ENCODE measurements at places on chromosomes 4 and X.

GRCh38 chr4:25783943-25784342, 78.8 kb downstream of the SEL1L3 start:
- DNase-seq, result peak; percentile 30

DNA sequence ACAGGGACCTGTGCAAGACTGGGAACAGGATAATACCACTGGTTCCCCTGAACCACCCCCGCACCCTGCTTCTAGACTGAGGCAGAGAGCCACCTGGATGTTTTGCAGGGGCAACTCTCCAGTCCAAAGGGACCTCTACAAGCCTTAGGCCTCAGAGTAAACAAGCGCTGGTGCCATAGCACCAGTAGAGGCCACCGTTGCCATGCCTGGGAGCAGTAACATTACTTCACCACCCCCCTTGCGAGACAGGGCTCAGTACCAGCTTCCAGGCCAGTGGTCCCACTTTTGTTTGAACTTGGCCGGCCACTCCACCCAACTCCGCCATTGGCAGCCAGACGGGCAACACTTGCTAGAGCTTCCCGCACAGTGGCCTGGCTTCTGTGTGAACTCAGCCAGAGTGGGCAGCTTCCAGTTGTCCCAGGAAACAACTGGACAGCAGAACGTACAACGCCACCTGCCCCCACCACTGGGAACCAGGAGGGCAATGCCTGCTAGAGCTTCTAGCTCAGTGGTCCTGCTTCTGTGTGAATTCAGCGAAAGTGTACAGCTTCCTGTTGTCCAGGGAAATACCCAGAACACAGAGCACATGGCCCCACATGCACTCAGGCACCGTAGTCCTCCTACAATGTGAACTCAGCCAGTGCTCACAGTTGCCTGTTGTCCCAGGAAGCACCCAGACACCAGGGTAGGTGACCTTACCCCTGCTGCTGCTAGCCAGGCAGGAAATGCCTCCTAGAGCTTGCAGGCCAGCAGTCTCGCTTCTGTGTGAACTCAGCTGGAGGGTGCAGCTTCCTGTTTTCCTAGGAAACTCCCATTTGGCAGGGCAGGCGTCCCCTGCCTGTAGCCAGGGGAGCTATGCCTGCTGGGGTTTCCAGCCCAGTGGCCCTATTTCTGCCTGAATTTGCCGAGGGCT, 39.9 kb upstream of the PCDH19 start:
- DNase-seq, result peak; percentile 45

- no peak for DNase-seq
Measured at GRCh38 chrX:4253092-4253491, 539.6 kb upstream of the PRKX start.

DNA sequence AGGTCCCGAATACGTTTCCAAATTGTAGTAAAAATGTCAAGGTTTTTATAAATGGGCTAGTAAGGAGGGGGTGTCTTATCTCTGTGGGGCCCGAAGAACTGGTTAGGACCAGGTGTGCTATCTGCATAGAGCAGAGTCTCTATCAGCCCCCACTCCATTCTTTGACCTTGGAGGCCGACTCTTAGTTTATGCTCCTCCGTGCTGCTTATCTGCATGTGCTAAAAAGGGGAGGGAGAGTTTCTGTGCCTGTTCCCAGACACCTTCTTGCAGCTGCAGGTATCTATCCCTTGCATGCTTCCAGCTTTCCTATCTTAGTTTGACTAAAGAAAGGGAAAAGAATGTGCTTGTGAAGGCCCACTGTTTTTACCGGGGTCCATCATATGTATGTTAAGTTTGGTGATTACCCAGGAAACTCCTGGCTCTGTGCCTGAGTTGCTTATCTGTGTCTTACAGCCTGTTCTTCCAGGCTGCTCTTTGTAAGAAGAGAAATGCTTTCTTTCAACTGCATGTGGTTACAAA, 28.6 kb upstream of the NAF1 start:
- no peak for DNase-seq

DNA sequence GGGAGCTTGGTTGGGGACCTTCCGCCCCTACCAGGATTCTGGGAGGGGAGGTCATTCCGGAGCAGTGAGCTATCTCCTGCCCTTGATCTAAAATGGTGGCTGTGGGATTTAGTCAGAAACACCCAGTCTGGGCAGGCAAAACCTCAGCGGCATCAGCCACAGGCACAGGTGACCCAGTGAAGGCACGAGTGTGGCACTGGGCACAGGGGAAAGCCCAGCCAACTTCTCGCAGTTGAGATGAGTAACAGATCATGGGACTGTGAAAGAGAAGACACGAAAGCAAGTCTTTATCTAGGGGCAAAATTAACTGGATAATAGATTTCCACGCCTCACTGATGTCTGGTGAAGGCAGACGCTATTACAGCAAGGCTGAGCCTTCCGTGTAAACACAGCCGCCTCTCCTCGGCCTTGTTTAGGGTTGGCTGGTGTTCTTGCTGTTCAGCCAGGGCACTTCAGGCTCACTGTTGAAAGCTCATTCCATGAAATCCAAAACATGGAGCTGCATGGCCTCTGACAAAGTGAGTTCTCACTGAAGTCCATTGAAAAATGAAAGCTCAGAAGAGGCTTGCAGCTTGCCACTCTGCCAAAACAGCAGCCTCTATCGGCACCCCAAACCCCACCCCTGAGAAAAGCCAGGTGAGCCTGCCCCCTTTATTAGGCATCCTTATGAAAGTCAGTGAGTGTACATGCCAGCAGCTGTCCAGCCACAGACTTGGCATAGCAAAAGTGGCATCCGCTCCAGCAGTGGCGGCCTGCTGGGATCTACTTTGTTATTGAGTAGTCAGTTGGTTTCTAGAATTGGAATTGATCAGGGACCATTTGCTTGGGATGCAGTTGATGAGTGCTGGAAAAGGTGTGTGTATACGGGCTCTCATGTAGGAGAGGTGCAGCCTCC, 102.3 kb upstream of the MTM1 start:
- DNase-seq, result no peak

DNA sequence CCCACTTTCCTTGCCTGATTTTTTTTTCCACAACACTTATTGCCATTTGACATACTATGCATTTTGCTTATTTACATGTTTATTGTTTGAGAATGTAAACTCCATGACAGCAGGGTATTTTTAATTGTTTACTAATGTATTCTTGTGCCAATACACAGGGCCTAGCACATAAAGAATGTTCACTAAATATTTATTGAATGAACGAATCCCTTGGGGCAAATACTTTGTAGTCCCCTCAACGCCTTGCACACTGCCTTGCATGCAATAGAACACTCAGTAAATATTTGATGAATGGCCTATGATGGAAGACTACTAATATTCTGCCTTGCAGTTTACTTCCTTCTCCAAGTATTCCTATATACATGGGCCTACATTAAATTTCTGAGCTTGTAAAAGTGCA, 1.4 kb upstream of the PRPS1 start:
- no peak for DNase-seq

DNA sequence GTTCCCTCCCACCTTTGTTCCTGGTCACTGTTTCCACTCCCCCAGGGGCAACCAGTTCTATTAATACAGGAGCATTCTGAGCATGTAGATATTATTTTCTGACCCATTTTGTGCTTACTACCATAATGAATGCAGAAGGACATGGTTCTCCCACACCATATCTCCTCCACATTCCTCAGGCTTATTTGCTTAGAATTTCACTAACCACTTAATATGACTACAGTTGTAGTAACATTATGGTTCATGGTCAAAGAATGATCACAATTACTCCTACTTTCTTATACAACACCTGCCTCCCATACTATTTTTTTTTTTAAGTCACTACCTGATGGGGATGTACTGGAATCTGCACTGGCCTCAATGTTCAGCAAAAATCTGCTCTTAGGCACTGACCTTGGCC, 7.5 kb upstream of the FAM184B start:
- DNase-seq, result no peak

- DNase-seq, result no peak
Measured at GRCh38 chr4:58962424-58962823, 1852.2 kb upstream of the IGFBP7 start.

GRCh38 chrX:37686369-37686995, 891 bp downstream of the XK start:
- no peak for DNase-seq

- DNase-seq, result no peak
Measured at GRCh38 chr4:128291096-128291495, 3.5 kb upstream of the PGRMC2 start.

DNA sequence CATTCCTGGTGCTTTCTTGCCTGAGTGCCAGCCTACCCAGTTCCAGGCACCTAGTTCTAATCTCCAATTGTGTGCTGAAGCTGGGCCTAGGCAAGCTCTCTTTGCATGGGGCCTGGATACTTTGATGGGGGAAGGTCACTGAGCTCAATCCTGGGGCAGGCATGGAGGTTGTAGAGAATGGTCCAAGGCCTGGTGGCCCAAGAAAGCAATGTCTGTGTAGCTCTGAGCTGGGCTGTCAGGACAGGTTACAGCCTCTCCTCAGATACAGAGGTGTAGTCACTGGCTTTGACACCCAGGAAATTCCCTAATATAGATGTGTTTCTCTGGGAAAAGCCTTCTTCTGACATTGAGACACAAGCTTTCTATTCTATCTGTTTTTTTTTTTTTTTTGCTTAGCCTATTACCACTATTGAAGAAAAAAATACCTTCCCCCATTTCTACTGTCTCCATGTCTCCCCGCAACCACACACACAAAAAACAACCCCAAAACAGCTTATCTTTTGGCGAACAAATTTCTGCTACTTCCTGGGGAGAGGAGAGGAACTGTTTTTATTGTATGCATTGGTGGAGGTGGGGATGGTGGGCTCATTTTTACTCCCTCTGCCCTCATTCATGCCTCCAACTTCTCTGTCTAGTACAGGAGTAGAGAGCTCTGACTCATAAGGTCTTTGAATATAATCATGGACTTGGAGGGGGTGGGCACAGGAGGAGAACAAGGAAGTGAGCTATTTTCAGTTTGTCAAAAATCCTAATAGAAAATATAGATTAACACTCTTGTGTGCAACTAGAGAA, 66.7 kb upstream of the DHX15 start:
- DNase-seq, result no peak

DNA sequence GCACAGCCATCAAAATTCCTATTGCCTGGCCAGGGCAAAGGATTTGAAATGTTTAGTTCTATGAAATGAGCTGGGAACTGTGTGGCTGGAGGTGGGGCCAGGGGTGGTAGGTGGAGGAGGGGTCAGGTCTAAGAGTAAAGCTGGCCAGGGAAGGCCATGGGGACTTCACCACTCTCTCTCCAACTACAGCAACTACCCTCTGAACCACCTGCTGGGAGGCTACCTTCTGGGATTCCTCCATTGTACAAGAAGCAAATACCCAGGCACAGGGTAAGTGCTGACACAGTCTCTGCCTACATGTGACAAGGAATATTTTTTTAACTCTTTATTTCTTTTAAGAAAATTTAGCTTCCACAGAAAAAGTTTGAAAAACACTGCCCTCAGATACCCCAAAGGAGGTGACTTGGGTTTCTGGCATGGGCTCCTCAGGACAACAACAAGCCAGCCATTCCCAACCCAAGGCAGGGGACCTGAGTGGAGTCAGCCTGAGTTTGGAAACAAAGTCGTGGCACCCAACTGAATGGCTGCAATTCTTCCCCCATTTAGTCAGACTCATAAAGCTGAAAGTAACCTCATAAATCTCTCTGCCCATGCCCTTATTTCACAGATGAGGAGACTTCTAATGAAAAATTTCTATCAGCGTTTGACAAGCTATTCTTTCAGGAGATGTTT, 593.8 kb upstream of the DIPK2B start:
- DNase-seq, result no peak
